ENCODE measurements at places on chromosomes 6 and 20.
A peak's percentile ranks its signal among the peaks of the same experiment; 100 is the strongest.

DNA sequence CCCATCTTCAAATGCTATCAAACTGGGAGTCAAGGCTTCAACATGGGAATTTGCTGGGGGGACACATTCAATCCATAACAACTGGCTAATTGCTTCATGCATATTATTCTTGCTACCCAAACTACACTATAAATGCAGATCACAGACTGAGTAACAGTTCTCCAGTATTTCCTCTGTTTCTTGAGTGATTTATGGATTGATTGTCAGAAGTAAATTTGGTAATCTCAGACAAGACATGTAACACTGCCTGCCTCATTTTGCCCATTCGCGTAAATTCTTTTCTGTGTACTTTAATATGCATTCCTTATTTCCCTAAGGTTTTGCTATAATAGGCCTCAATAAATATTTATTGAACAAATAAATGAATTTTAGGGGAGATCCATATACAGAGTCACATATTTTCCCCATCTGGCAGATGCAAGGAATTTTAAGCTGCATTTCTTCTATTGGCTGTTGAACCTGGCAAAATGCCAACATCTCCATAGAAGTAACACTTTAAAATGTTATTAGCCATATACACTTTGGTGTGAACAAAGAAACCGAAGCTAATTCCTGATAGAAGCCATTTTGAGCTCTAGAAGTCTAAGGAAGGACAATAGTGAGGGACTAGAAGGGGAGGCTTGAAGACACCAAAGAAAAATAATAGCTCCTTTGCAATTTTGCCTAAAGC, 98.2 kb downstream of the QRSL1 start:
- DNase-seq: peak; percentile 34

DNA sequence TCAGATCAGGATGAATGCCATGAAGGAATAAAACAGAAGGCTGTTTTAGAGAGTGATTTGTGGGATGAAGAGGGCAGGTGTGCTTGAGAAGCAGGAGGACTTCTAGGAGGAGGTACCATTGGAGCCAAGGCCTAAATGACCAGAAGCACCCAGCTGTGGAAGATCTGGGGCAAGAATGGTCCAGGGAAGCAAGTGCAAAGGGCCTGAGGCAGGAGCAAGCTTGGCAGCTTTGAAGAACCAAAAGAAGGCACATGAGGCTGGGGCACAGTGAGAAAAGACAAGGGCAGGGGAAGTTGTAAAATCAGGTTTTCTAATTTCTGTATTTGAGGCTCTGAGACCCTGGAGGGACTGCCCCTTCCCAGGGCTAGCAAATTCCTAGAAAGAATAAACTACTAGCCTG, 9.8 kb downstream of the SLC13A3 start:
- no peak for DNase-seq

DNA sequence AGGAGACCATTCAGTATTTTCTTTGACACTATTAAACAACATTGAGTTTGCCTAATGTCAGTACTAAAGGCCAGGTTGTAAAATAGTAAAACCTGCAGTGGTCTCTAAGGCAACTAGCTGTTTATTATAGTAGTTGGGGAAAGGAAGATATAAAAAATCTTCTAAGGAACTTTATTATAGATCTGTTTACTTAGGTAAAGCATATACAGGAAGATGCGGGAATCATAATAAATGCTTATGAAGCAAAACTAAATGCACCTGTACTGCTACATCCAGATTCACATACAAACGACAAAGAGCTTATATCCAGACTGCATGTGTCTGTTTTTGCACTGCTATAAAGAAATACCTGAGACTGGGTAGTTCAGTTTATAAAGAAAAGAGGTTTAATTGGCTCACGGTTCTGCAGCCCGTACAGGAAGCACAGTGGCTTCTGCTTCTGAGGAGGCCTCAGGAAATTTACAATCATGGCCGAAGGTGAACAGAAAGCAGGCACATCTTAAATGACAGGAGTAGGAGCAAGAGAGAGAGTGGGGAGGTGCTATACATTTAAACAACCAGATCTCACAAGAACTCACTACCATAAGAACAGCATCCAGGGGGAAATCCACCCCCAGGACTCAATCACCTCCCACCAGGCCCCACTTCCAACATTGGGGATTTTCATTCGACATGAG, 8.7 kb upstream of the TRIM39 start:
- DNase-seq: no peak

- peak; percentile 77 for DNase-seq
Observed at GRCh38 chr20:10540636-10541493, 105.8 kb downstream of the SLX4IP start.

GRCh38 chr20:2899243-2899642, 26.0 kb downstream of the PTPRA start:
- no peak for DNase-seq

- no peak for DNase-seq
Observed at GRCh38 chr6:168873278-168874190, 380.1 kb downstream of the THBS2 start.

- no peak for DNase-seq
Observed at GRCh38 chr20:62838128-62838891, 21.5 kb downstream of the COL9A3 start.

DNA sequence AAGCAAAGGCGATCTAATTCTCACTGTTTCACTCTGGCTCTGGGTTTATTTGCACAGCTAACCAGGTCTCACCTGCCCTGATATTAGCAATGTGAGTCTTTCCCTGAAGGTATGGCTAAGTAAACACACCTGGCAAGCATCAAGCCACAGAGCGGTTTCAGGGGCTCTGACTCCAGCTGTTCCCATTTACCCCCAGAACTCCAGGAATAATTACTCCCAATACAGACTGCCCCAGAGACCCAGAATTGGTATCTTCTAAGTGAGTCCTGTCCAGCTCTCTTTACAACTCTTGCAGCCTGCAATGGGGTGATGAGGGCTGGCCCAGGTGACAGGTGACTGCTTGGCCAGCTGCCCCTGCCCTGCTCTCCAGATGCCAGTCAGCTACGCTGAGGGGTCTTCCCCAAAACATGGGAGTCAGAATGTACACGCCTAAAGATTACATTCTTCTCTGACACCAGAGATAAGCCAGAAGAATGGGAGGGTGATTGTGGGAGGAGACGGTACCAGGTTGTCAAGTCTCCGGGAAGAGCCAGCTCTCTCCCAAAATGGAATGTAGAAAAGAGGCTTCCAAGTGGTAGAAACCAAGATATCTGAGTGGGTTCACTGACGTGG, 4.9 kb upstream of the LRRN4 start:
- no peak for DNase-seq

DNA sequence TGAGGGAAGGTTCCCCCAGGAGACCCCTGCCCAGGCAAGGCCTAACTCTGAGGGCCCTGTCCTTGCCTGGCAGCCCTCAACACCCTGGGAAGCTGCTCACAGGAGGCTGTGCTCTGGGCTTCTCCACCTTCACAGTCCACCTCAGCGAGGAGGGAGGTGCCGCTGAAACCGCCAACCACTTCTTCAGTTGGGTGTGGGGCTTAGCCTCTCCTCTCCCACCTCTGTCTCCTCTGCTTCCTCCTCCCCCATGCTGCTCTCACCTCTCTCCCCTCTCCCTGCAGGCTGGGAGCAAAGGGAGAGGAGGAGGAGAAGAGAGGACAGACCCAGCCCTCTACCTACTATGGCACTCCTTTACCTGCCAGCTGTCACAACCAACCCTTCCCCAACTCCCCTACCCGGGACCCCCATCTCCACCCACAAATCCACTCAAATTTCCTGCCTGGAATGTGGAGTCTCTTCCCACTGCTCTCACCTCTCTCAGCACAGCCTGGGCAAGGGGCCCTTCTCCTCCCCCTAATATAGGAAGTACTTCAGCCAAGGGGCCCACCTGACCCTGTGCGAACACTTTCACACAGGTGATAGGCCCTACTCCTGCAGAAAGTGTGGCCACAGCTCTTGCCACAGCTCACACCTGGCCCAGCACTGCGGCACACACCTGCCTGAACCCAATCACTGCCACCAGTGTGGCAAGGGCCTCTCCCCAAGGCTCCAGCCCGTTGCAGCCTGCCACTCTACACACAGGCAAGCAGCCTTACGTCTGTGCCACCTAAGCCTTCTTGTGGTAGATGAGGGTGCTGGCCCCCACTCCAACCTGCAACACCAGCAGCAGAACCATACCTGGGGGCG, 7.2 kb downstream of the RING1 start:
- no peak for DNase-seq

GRCh38 chr6:7621761-7622160, 31.8 kb downstream of the SNRNP48 start:
- no peak for DNase-seq

GRCh38 chr20:25273046-25273445, 25.2 kb downstream of the PYGB start:
- DNase-seq: no peak

- DNase-seq: no peak
Observed at GRCh38 chr6:154367336-154367735, 10.7 kb upstream of the IPCEF1 start.

- DNase-seq: no peak
Observed at GRCh38 chr20:50371878-50372769, 138.1 kb upstream of the PTPN1 start.

DNA sequence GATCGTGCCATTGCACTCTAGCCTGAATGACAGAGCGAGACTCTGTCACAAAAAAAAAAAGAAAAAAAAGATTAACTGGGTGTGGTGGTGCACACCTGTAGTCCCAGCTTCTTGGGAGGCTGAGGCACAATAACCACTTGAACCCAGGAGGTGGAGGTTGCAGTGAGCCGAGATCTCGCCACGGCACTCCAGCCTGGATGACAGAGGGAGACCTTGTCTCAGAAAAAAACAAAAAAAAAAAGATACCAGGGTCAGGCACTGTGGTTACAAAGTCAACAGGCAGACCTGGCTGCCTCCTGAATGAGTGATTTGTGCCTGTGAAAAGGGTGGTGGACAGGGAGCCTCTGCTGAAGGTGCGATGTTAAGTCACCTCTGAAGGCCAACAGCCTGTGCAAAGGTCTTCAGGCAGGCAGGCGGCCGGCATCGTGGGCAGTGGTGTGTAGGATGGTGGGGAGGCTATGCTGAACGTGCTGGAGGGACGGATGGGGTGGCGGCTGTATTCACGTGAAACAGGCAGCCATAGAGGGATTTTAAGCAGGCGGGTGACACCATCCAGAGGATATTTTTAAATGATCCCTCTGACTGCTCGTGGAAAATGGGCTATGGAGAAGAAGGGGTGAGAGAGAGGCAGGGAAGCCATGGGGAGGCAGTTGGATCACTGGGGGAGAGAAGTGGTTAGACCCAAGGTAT, 41.4 kb downstream of the NOL4L start:
- DNase-seq: no peak

DNA sequence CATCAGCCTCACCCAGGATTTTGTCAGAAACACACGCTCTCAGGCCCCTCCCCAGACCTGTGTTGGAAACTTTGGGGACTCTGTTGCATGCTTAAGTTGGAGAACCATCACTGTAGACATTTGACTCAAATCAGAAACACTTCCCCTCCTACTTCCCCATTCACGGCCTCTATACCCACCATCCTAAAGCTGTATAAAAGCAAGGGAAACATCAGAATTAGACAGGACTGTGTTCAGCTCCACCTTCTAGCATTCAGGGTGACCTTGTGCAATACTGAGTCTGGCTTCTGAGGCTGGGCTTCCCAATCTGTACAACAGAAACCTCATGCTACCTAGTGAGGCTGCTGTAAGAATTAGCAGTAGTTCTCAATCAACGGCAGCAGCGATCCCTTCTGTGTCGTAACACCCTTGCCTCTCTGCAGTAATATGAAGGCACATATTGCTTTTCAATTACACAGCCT, 252.3 kb downstream of the LY86 start:
- no peak for DNase-seq

- no peak for DNase-seq
Observed at GRCh38 chr6:15476631-15477380, 186.0 kb downstream of the DTNBP1 start.

GRCh38 chr6:136341967-136342366, 52.3 kb upstream of the BCLAF1 start:
- DNase-seq: no peak

- no peak for DNase-seq
Observed at GRCh38 chr6:98416027-98416426, 418.3 kb upstream of the POU3F2 start.

GRCh38 chr6:70834520-70834919, 122.3 kb downstream of the B3GAT2 start:
- no peak for DNase-seq

DNA sequence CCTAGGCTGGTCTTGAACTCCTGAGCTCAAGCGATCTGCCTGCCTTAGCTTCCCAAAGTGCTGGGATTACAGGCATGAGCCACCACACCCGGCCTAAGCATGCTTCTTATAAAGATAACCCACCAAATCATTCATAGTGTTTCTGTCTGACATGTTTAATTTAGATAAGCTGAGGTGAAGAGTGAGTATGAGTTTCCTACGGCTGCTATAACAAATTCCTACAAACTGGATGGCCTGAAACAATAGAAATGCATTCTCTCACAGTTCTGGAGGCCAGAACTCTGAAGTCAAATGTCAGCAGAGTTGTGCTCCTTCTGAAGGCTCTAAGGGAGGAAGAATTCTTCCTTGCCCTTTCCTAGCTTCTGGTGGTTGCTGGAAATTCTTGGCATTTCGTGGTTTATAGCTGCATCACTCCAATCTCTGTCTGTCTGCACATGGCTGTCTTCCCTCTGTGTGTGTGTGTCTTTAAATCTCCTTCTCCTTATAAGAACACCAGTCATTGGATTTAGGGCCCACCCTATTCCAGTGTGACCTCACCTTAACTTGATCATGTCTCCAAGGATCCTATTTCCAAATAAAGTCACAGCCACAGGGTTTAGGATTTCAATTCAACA, 29.9 kb downstream of the MAPK13 start:
- DNase-seq: no peak

- no peak for DNase-seq
Observed at GRCh38 chr20:48788486-48789072, 39.2 kb downstream of the PREX1 start.

- no peak for DNase-seq
Observed at GRCh38 chr6:163717106-163717764, 302.7 kb downstream of the QKI start.

DNA sequence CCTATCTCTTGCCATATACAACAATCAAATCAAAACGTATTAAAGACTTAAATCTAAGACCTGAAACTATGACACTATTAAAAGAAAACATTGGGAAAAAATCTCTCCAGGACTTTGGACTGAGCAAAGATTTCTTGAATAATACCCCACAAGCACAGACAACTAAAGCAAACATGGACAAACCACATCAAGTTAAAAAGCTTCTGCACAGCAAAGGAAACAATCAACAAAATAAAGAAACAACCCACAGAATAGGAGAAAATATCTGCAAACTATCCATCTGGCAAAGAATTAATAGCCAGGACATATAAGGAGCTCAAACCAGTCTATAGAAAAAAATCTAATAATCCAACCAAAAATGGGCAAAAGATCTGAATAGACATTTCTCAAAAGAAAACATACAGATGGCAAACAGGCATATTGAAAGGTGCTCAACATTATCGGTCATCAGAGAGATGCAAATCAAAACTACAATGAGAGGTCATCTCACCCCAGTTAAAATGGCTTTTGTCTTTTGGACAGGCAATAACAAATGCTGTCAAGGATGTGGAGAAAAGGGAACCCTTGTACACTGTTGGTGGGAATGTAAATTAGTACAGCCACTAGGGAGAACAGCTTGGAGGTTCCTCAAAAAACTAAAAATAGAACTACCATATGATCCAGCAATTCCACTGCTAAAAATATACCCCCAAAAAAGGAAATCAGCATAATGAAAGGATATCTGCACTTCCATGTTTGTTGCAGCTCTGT, 76.2 kb downstream of the SNX5 start:
- no peak for DNase-seq

GRCh38 chr6:141451511-141452353, 681.0 kb upstream of the GJE1 start:
- no peak for DNase-seq

Measured in SK-N-MC (cell line).